ENCODE measurements at places on chromosomes 7 and 10. TPM values are rescaled to one million over a fixed set of nuclear protein-coding genes. Genes with fewer than 3 reads are reported as not detected.

Gene MYL10
- not detected for total RNA-seq

Gene PDE1C
- 0.09 TPM for total RNA-seq

Gene ZNF365
- 0.94 TPM for total RNA-seq

Gene IFIT1B
- under 0.01 TPM for total RNA-seq

Gene CFTR
- total RNA-seq = not detected

Gene PDK4
- 0.47 TPM for total RNA-seq

Gene CCDC146
- 2.1 TPM for total RNA-seq

Gene SIRT1
- 10.4 TPM for total RNA-seq

Gene CYP3A7
- total RNA-seq = 1.1 TPM

Gene SMKR1
- total RNA-seq = not detected

Gene GIMAP1
- total RNA-seq = 0.09 TPM

Gene GPR141
- total RNA-seq = not detected

Gene TMEM270
- not detected for total RNA-seq

Gene WNT8B
- not detected for total RNA-seq
